Articular chondrocyte of knee joint (primary cell): ENCODE measurements at places on chromosomes 6 and 20. TPM values are rescaled to one million over a fixed set of nuclear protein-coding genes. Genes with fewer than 3 reads are reported as not detected.

Gene TRIM31
- not detected in 2 replicates for total RNA-seq

Gene RBPJL
- total RNA-seq, result not detected in 2 replicates

Gene SNPH
- total RNA-seq, result 6.3 and 6.4 TPM in 2 replicates

Gene PPP1R16B
- 0.22 TPM in 1 of 2 replicates, not detected in the other for total RNA-seq

Gene RCAN2
- 2.1 and 3.8 TPM in 2 replicates for total RNA-seq
